Right renal cortex interstitium (tissue), 3 donors: ENCODE measurements at places on chromosomes 16 and 17.

DNA sequence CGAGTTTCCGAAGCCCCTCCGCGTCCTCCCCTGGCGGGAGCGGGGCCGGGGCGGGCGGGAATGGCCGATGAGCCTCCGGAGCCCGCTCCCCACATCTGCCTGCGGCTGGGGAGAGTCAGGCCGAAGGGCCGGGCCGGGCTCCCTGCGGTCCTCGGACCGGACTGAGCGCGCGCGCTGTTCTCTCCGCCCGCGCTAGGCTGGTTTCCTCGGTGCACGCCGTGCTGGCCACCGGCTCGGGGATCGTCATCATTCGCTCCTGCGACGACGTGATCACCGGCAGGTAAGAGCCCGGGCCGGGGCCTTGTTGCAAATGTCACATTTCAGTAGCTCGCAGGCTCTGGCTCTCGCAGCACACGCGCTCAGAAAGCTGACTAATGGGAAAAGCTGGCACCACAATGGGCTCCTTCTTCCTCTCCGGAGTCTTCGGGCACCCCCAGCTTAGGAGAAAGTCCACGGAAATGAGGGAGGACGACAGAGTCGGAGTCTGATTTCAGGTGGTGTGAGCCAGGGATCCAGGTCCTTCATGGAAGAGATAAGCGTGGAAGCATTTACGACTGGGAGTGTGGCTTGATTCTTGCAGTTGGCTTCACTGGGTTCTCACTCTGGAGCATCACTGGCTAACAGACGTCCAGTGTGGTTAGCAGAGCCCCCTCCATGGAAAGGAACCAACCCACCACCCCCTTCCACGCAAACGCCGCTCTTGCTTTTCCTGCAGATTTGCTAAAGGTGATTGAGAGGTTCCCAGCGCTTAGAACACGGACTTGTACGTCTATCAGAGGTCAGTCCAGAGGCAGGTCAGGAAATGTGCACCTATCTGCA lies 715 bp downstream of the TLCD3A start:
- DNase-seq, result peak; percentile 19

DNA sequence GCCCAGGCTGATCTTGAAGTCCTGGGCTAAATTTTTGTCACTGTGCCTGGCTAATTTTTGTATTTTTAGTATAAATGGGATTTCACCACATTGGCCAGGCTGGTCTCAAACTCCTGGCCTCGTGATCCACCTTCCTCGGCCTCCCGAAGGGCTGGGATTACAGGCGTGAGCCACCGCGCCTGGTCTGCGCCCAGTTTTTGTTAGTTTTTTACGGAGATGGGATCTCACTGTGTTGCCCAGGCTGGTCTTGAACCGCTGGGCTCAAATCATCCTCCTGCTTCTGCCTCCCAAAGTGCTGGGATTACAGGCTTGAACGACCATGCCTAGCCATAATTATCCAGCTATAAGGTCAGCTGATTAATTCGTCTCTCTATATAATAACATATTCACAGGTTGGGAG lies 2.7 kb upstream of the CEMP1 start:
- DNase-seq, result no peak

DNA sequence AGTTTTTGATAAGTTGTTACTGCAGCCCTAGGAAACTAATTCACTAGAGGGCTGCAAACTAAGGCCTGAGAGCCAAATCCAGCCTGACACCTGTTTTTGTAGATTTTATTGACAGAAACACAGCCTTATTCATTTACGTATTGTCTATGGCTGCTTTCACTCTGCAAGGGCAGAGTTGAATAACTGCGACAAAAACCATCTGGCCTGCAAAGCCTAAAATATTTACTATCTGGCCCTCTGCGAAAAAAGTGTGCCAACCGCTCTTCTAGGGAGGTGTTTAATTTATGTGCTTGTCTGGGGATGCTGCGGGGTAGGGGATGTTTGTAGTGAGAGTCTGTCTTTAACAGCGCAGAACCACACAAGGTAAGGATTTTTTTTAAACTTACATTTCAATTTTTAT lies 165.0 kb upstream of the RBFOX1 start:
- DNase-seq, result no peak

DNA sequence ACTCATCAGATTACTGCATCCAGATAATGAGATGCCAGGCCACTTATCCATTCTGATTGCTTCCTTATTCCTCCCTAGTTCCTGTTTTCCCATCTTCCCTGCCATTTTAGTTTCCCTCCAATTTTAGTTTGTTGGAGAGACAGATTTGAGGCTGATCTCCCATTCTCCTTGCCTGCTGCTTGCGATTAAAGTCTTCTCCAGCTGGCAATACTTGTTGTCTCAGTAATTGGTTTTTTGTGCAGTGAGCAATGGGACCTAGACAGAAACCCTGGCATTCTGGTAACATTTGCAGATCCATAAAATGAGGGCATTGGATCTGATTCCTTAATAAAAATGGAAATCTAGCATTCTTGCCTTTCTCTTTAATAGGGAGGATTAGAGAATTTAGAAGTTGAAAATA lies 17.6 kb upstream of the ELAC2 start:
- no peak for DNase-seq

GRCh38 chr16:73569266-73569980 lies 521.5 kb upstream of the ZFHX3 start:
- DNase-seq, result no peak

- no peak for DNase-seq
Measured at GRCh38 chr17:32828822-32829221, 48.1 kb downstream of the MYO1D start.

- no peak for DNase-seq
Measured at GRCh38 chr17:38352245-38353085, 821 bp downstream of the SOCS7 start.

DNA sequence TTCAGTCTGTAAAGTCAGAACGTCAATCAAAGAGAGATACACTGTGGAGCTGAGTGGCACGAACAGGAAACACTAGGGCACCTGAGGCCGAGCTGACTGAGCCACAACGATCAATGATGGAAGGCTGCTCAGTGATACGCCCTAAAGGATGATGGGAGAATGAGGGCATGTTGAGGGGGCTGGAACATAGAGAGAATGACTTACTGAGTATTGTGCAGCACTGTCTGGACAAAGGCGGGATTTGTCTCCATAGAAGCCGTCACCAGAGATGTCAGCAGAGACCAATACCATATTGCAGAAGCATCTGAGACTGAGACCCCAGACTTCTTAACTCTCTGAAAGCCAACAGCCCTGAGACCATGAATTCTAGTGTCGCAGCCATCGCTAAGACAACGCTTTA lies 33.4 kb downstream of the ZZEF1 start:
- DNase-seq, result no peak

- no peak for DNase-seq
Measured at GRCh38 chr16:53817117-53817755, 113.3 kb downstream of the FTO start.

DNA sequence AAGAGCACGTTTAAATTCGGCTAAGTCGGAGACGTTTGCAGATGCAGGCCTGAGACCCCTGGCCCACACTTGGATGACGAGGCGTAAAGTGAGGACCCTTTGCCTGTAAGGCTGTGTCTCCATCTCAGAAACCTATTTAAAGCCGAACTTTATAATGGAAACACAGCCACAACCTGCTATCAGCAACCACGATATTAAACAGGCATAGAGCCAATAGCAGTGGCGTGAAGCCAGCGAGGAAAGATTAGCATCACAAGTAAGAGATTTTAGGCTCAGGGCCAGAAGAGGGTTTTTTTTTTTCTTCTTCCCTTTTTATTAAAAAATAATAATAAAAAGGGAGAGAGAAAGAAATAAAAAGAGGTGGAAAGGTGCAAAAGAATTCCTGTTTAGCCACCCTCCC lies 111.3 kb upstream of the NOL11 start:
- DNase-seq, result no peak

GRCh38 chr17:74632617-74633016 lies 9.1 kb upstream of the CD300E start:
- no peak for DNase-seq

DNA sequence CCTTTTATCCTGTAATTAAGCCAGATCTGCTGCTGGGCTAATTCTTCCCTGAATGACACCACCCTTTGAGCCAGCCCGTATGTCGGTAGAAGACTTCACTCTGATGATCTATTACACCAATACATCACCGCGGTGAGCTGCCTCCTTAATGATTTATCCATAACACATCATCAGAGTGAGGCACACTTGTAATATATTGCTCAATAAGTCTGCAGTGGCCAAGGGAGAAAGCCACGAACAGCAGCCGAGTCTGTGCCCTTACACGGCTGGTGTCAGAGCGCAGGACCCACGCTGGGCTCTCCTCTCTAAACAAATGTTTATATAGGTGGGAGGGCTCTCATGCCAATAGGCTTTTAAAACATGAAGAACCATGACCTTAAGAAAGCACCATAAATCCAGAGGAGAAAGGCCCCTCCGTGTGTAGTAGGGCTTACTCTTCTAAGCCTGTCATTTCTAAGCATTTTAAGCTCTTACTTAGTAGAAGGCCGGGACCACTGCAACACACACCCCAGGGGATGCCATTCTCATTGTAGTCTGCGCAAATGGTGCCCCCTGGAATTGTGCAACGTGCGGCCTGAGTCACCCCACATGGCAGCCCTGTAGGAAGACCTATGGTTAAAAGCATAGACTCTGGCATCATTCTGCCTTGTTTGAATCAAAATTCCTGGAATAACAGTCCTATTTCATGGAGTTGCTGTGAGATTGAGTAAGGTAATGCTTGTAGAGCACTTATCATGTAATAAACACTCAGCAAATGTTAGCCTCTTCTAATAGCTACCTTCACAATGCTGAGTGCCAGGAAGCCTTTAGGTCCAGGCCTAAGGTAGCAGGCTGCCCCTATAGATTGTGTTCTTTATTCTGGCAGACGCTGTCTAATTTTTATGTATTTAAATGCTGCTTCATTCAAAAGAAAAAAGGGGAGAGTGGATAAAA lies 26.1 kb downstream of the MRPS23 start:
- DNase-seq, result no peak

GRCh38 chr17:81733507-81734404 lies 21.7 kb downstream of the SLC25A10 start:
- no peak for DNase-seq

GRCh38 chr17:8312726-8313600 lies 2.9 kb downstream of the ARHGEF15 start:
- DNase-seq, result no peak

DNA sequence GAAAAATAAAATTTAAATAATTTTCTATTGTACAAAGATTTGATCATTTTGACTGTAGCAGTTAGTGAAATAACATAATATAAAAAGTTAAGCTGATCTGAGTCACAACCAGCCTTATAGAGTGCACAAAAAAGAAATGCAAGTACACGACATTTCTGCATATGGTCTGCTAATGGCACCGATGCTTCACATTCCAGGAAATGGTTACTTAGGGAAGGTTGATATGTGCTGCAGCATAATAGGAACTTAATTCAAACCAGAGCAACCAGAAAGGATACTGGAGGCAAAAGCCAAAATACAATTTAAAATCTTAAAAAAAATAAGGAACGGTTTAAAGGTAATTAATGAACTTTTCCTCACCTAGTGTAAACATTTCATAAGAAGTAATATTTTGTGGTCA lies 10.0 kb upstream of the CFDP1 start:
- DNase-seq, result no peak

DNA sequence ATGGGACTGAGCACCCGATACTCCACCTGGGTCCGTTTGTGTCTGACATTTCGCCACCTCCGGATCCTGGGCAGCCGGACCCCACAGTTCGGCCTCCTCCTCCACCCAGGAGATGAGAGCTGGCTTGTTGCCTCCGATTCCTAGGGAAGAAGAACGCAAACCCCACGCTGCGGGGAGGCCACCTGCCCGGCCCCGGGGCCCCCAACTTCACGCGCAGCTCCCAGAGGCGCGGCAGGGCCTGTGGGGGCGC lies 542 bp downstream of the ZNF764 start:
- no peak for DNase-seq

DNA sequence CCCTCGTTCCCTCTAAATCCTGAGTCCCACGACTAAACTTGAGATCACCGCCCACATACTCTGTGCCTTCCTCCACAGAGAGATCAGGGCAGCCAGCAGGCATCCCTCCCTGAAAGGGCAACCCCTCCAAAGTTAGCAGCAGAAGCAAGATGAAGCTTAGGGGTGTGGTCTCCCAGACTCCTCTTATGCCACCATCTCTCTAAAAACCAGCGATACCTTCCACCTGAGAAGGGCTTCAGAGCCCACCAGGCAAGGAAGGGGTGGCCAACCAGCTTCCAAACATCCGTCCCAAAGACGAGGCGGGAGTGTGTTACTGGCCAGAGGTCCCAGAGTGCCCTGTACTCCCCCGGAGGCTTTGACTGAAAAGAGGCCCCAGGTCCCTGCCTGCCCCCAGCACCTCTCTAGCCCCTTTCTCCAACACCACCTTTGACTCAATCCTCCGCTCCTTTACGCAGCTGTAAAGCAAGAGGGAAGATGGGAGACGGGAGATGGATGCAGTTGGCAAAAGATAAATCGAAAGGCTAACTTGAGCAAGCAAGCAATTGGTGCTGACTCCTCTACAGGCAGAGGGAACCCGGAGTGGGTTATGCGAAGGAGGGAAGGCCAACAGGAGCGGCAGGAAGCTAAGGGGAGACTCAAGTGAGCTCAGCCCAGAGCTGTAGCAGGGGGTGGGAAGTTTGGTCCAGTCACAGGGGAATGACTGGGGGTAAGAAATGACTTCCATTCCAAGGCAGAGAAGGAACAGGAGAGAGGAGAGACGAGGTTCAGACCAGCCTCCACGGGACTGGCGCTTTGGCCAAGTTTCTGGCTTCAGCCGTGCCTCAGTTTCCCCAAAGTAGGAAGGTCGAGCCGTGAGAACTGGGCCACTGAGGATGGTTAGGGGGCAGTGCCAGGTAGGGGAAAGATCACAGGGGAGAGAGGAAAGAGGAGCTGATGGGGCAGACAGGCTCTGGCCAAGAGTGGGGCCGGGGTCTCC lies 1.0 kb downstream of the ST3GAL2 start:
- DNase-seq, result no peak

DNA sequence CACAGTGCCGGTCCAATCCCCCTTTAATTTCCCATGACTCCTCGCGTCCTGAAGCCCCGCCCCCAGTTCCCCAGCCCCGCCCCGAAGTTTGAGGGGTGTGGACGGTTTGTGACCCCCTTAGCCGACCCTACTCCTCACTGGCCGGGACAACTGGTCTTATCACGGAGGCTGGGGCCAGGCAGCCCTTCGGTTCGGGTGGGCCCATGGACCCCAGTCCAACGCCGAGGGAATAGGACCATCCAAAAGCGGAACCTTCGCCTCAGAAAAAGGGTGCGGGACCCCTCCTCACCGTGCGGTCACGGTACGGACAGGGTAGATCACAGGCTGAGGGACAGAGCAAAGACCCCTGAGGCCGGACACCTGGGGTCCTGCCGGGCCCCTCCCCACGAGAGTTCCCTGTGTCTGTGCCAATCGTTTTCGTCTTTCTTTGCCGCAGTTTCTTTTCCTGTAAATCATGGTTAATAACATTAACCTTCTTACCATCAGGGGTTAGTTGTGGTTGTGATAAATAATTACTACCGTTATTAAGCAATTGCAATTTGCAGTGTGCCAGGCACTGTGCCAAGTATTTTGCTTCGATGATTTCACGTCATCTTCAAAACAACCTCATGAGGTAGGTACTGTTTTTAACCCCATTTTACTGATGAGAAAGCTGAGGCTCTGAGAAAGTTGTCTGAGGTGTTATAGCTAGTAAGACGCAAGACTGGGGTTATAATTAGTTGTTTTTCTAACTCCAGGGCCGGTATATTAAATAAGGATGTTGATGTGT lies 543 bp downstream of the TMUB2 start:
- no peak for DNase-seq
